Foreskin fibroblast (primary cell): ENCODE measurements at places on chromosomes 1 and 21.

DNA sequence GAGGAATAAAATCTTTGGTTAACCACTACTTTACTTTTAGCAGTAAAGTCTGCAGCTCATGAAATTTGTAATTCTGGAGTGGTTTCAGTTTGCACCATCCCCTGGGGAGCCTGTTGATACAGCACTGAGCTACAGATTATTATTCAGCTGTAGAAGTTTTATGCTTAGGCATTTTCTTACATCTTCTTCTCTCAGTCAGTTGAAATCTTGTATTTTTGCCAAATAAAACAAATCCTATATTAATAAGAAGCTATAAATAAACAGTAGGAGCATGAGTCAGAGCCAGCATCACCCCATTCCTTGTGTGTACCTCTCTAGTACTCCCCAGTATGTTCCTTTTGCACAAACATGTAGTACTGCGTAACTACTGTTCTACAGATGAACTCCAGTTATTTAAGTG is 118.9 kb downstream of the ATF6 start:
- DNase-seq, result peak; percentile 75

- DNase-seq, result no peak
Measured at GRCh38 chr1:232045139-232045994, 418.8 kb downstream of the DISC1 start.

GRCh38 chr21:46062471-46063211 is 35.3 kb upstream of the COL6A2 start:
- peak; percentile 57 for DNase-seq

GRCh38 chr1:2547210-2548067 is 8.7 kb upstream of the TNFRSF14 start:
- no peak for DNase-seq

DNA sequence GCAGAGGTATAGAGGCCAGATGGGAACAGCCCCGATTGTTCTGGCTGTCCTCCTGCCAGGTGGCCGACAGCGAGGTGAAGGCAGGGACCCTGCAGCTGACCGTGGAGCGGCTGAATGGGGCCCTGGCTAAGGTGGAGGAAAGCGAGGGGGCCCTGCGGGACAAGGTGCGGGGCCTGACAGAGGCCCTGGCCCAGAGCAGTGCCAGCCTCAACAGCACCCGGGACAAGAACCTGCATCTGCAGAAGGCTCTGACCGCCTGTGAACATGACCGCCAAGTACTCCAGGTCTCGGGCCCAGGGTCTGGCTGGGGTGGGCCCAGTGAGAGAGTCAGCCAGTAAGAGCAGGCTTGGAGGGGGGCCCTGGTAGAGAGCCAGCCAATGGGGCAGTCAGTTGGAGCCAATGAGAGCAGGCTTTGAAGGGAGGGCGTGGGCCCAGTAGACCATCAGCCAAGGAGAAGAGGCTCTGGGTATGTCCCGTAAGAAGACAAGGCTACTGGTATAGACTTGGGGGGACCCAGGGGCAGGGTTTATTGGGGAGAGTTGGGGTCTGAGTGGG is 11.3 kb downstream of the MFAP2 start:
- no peak for DNase-seq

DNA sequence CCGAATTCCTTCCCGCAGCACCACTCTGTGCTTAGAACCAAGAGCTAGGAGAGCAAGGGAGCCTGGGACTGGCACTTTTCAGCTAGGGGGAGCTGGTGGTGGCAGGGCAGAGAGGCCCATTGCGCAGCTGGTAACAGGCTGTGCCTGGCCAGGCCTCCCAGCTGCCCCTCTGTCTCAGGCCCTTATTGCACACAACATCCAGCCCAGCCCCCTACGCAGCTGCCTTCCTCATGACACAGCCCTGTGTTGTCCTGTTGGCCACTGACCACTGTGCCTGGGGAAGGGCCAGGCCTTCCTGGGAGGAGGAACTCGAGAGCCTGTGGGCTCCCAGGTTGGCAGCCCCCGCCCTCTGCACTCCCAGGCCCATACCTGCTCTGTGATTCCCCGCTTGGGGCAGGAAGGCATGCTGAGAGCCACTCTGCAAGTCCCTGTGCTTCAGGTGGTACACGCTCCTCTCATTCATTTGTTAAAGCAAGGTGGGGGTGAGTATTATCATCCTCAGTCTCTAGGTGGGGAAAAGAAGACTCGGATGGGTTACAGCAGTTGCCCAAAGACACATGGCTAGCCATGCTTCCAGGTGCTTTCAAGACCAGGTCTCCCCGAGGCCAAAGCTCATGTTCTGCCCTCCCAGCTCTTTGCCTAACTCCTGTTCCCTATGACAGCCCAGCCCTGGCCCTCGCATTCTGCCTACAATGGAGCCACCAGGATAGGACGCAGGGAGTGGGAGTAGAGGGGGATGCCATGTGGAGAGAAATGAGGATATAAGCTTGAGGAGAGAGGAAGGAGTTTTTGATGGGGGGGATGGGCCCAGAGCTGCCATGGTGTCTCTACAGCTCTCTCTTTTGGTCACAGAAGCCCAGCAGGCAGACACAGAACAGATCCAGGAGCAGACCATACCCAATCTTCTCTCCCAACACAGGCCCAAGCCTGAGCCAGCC is 81.8 kb downstream of the TMEM53 start:
- DNase-seq, result no peak
